Stimulated activated CD4-positive, alpha-beta T cell treated with anti-CD3 and anti-CD28 coated beads, Interleukin-15, amount 100 ng/mL, for 48 hours (primary cell): ENCODE measurements at places on chromosomes 7 and 10.

DNA sequence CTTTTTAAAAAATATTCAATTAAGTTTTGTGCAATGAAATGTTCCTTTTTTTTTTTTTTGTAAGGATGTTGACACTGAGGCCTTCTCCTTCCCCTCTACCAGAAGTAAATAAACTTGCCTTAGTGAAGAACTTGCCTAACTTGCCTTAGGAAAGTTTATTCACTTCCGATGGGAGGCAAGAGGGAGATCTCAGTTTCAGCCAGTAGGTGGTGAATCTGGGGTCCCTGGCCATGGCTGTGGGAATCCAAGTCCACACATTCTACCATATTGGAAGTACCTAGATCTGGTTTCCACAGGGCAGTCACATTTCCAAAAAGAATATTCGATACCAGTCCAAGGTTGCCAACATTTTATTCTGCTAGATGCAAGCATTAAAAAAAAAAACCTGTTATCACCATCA, 270.9 kb downstream of the CCSER2 start:
- no peak for DNase-seq

GRCh38 chr7:151306374-151306773, 35.2 kb upstream of the NUB1 start:
- no peak for DNase-seq

DNA sequence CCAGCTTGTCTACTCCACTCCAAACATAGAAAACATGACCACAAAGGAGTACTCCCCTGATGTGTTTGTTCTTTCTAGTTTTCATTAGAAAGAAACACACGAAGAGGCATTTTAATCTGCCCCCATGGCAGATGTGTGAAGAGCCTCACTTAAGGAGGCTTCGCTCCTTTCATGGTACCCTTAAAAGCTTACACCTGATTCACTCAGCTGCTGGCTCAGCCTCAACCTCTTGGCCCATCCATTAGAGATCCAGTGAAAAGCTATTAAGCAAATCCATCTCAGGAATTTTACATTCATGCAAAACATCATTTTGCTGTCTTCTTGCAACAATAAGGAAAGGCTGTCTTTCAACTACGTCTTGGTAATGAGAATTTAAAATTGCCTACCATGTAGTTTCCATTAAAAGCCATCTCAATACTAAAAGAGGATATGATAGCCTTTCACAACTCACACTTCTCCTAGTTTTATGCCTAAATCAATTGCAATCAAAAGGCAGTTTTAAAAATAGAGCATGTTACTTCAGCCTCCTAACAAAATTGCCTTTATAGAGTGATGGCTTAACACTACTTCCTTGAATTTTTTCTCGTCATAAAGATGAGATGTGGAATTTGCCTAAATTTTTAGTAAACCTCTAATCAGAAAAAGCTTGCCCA, 22.7 kb downstream of the MACC1 start:
- no peak for DNase-seq

GRCh38 chr10:18159557-18159956, 19.3 kb downstream of the CACNB2 start:
- no peak for DNase-seq

DNA sequence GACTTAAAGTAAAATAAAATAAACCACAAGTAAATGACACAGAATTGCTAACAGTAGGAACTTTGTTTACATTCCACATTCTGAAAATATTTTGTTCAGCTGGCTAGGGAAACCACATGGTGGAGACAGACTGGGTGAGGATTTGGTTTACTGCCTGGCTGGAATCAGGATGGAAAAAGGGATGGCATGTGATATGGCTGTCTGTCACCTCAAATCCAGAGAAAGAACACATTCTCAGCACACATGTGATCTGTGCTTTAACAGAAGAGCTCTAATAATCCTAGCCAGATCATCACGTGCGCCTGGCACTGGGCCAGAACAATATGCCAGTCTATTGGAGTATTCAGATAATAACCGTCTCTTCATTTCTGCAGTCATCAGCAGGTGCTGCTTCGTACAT, 90.9 kb upstream of the PIP4K2A start:
- no peak for DNase-seq

GRCh38 chr10:132888898-132889490, 53.4 kb downstream of the CFAP46 start:
- no peak for DNase-seq

GRCh38 chr10:23363793-23364135, 19.2 kb upstream of the C10orf67 start:
- no peak for DNase-seq

DNA sequence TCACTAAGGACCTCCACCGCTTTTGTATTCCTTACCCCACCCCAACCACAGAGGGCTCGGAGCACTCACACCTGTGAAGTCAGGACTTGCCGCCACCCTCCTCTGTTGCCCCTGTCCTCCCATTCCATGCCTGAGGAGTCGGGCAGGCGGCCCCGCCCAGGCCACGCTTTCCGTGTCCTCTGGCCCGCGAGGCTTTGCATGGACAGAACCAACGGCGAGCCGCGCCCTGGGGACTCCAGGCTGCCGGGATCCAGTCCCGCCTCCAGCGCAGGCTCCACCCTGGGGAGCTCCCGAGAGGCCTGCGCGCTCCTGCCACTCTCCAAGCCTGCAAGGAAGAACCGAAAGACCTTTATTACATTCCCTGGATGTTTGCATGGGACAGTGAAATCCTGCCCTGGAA, 366.4 kb upstream of the POM121L12 start:
- DNase-seq = no peak

DNA sequence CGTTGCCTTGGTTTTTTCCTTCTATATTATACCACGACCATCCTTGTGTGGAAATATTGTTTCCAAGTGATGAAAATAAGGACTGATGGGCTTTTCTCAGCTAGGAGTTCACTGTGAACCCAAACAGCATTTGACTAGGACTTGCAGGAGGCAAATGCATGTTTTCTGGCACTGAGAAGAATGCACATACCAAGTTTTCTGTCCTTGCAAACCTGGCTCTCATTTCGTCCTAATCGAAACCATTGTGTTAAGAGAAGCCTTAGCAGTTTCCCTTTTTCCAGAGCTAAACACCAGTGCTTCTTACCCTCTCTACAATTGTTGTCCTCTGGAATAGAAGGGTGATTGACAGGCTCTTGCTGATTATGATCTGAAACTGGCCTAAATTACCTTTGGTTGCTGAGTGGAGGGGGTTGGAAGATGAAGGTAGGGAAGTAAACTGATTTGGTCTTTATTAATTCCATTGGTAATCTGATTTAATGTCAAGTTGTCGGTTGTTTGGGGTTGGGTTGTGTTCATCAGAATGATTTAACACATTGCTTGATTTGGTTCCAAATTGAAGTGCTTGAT, 33.1 kb upstream of the ELMO1 start:
- no peak for DNase-seq

DNA sequence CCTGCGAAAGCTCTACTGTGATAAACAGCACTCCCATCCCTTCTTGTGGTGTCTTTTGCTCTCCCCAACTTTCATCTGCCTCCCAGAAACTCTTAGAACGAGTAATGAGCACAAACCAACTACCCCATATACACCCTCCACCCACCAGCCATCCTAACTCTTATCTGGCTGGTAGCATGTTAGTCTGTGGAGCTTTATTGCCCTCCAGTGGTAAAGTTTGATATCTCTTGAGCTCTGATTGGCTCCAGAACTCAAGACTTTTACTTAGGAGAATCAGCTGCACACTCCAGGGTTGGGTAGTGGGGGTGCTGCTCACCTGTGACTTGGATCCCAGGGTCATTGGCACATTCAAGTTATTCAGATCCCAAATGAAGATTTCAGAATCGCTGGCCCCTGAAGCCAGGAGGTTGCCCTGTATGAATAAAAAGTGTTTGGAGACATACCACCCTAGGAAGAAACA, 10.9 kb downstream of the SEC31B start:
- peak; percentile 34 for DNase-seq

- DNase-seq = peak; percentile 76
These were observed at the start of gene NFKB2 for GRCh38 chr10:102395400-102396316. Gene NFKB2, plus strand, starts transcription at chr10:102395705. Its CDS starts 255 bp downstream, at chr10:102395960.

- no peak for DNase-seq
These were observed 233.4 kb downstream of the PTN start for GRCh38 chr7:137110091-137110509.

DNA sequence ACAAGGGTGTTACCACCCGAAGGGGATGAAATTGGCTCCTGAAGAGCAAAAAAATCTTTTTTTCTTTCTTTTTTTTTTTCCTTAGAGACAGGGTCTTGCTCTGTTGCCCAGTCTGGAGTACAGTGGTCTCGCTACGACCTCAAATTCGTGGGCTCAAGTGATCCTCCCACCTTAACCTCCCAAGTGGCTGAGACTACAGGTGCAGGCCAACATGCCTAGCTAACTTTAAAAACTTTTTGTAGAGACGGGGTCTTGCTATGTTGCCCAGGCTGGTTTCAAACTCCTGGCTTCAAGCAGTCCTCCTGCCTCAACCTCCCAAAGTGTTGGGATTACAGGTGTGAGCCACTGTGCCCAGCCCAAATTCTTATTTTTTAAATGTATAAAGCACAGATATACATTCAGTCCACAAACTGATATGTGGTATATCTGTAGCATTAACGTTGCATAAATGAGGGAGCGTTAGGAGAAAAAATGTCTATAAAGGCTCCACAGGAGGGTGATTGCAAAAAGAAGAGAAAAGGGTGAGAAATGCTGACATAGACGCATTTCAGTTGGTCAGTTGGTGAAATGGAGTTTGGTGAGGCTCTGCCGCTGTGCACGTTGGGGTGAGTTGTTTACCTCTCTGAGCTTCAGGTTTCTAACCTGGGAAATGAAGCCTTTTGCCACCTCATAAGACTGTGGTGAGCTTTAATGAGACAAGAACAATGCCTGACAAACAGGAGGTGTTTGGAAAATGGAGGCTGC, 100.7 kb upstream of the PODXL start:
- no peak for DNase-seq

DNA sequence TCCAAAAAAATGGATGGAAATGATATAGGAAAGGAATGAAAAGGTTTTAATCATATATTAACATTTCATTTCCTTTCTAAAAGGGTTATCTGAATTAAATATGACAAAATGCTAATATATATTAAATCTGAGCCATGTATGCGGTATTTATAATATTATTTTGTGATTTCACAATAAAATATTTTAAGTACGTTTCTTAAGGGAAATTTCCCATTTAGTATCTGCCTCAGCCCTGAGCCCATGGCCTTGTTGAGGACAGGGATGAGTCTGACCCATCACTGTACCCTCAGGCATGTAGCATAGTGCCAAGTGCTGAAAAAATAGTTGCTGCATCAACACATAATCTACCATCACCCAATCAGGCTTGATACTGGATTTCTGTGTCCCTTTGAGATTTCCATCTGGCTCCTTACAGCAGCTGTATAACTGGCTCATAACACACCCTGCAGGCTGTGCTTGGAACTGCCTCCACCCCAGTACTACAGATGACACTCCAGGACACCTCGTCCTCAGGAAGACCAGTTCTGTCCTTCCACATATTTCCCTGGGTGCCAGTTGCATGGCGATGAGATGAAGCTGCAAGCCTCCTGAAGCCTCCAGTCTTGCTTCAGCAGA, 59.4 kb upstream of the ASAH2 start:
- no peak for DNase-seq

DNA sequence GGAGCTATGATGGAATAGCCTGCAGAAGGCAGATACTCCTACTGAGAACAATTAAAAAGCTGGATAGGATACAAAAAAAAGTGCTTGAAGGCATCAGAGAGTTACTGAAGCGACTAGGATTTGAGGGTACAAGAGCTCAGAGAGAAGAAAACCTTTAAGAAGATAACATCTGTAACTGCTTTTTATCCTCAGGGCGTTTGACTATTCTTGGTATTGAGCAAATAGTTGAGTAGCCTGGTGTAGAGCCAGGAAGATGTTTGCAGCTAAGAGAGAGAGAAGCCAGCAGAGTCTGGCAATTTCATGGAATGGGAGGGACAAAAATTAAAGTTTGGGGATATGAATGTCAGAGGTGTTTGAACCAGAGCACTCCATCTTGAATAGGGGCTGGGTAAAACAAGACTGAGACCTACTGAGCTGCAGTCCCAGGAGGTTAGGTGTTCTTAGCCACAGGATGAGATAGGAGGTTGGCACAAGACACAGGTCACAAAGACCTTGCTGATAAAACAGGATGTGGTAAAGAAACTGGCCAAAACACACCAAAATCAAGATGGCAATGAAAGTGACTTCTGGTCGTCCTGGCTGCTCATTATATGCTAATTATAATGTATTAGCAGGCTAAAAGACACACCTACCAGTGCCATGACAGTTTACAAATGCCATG, 428.8 kb downstream of the SH2D4B start:
- no peak for DNase-seq

- no peak for DNase-seq
These were observed 78.7 kb downstream of the PIP4K2A start for GRCh38 chr10:22635650-22636049.

DNA sequence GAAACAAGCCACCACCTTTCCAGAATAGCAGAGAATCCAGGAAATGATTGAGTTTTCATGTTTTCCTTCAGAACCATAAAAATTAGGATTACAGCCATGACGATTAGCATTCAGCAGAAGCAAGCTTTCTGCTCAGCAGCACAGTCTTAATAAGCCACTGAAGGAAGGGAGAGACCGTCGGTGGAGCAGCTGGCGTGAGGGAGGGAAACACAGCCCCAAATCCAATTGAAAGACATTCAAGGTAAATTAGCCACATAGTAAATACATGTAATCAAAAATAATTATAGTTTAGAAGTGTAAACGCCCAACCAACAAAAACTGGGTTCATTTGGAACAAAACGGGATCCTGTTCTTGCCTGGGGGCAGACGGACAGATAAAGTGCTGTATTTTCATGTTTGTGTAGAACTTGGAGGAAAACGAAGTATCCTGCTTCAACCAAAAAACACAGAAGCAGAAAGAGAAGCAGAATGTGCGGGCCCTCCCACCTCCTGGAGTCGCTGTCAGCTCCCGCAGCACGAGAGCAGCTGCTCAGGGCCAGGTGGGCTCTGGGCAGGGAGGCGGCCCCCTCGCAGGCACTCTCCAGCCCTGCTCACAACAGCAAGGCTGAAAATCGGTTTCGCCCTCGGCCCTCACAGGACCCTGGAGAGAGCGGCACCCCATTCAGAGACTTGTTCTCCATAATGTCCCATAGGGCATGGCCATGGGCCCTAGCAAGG, 84.9 kb downstream of the TCERG1L start:
- no peak for DNase-seq

- no peak for DNase-seq
These were observed 41.3 kb downstream of the CELF2 start for GRCh38 chr10:11058965-11059364.

DNA sequence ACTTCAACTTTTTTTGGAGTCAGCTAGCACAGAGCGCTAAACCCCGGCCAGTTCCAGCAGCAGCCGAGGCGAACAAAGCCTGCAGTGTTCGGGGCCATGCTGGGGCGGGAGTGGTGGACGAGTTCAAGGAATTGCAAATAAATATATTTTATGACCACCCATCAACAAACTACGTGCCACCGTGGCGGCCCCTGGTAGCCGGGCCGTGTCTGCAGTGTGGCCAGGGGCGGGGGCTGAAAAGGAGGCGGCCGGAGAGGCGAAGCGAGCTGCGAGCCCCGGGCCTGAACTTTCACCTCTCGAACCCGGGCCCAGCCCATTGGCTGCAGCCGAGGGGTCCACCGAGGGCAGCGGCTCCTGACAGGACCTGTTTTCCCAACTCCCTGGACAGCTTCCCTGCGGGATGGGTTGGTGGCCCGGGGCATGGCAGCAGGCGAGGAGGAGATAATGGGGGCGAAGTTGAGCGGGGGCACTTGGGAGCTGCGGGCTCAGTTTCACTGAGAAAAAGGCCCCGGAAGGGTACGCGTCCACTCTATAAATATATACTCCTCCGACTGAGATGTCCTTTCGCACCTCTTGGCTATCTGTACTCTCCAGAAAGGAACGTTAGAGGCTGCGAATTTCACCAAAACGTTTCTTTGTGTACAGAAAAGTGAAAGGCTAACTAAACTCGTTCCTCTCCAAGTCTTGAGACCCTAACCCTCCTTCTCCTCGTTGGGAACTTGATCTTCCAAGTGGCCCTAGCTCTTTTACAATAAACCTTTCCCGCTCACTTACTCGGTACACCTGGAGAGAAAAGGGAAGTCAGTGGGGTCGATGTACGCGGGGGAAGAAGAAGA, 164.6 kb upstream of the PPP1R3A start:
- no peak for DNase-seq
